Endodermal cell (in vitro differentiated cells): ENCODE measurements at places on chromosomes 11 and 22.

- no peak for DNase-seq
Observed at GRCh38 chr22:38479096-38479837, 11.4 kb downstream of the KDELR3 start.

DNA sequence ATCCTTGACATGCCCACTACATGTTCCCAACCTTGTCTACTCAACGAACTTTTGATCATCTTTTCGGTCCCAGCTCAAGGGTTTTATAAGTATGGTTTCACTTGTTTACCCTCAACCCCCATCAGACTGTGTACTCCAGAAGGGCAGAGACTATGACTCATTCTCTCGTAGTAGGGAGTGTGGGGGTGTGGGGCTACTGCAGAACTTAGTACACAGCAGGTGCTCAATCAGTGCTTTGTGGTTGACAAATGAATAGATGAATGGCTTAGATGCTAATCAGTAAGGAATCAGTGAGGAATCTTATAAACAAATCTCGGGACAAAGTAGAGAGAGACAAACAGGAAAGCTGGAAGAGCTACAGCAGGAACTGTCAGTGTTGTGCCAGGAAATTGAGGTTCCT, 151.7 kb upstream of the PLET1 start:
- DNase-seq: no peak

- peak; percentile 68 for DNase-seq
Observed at GRCh38 chr22:46731246-46732040, 6.6 kb downstream of the CERK start.

- DNase-seq: peak; percentile 45
Observed at GRCh38 chr11:106231591-106231990, 154.1 kb downstream of the AASDHPPT start.

- DNase-seq: peak; percentile 80
Observed at GRCh38 chr11:63906585-63906984, 10.4 kb downstream of the RCOR2 start.

- DNase-seq: no peak
Observed at GRCh38 chr11:3000032-3000961, 8.2 kb upstream of the NAP1L4 start.

- DNase-seq: peak; percentile 86
Observed at GRCh38 chr11:19679952-19680828, 32.4 kb upstream of the NAV2 start.
